OCI-M1 (cell line): ENCODE measurements at places on chromosomes 11 and 22.

GRCh38 chr11:63623513-63624140 is 9.4 kb upstream of the PLAAT3 start:
- DNase-seq: no peak

- DNase-seq: no peak
Measured at GRCh38 chr11:3655547-3655946, 10.6 kb downstream of the ART1 start.

- no peak for DNase-seq
Measured at GRCh38 chr11:116332391-116332790, 440.4 kb downstream of the BUD13 start.

DNA sequence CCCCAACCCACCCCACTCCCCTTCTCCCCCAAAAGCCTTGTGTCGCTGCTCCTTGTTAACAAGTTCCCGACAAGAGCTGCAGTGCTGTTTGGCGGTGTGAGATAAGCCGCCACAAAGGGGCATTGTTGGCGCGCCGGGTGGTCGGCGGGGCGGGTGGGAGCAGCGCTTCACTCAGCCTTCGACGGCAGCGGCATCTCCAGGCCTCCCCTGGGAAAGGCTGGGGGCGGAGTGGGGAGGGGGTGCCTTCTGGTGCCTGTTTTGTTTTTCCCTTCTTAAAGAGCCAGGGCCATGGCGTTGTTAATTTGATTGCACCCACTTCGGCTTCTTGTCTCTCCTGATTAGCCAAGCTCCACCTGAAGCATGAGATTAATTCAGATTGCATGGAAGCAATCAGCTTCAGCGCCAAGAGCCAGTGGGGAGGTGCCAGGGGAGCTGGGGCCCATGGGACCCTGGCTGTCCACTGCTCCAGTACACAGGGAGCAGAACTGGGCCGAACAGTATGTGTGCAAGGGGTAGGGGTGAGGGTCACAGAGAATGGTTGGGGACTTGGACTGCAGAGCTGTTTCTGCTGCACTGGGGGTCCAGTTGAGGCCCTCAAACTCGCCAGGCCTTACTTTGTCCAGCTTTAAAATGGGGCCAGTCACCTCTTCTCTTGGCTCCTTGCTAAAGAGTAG is 165.1 kb downstream of the CEP164 start:
- DNase-seq: no peak
